ENCODE measurements at places on chromosomes 13 and 19. TPM values are rescaled to one million over a fixed set of nuclear protein-coding genes. Genes with fewer than 3 reads are reported as not detected.

The PSG6 gene
- not detected for total RNA-seq

The FCER2 gene
- total RNA-seq, result 0.96 TPM

The IGFL1 gene
- not detected for total RNA-seq

The SHANK1 gene
- not detected for total RNA-seq

The ZNF530 gene
- 12.6 TPM for total RNA-seq

The CNFN gene
- total RNA-seq, result not detected

The SIGLEC9 gene
- 0.46 TPM for total RNA-seq

The PRSS57 gene
- total RNA-seq, result not detected

The C13orf46 gene
- 1.2 TPM for total RNA-seq

The LIM2 gene
- 0.66 TPM for total RNA-seq

DNA sequence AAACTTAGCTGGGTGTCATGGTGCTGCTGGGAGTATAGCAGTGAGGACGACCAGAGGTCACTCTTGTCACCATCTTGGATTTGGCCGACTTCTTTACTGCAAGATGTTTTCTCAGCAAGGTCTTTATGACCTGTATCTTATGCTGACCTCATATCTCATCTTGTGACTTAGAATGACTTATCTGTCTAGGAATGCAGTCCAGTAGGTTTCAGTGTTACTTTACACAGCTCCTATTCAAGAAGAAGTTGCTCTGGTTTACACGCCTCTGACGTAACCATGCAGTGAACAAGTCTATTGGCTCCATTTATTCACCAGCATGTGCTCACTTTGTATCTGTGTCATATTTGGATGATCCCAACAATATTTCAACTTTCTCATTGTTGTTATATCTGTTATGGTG, 26.7 kb downstream of the ZNF850 start:
- H3K4me3 ChIP-seq, result no peak overlapping the region
- peaks cover 19% of the 10 kb centered on the region for H3K36me3 ChIP-seq
- H3K27me3 ChIP-seq, result no peaks in the 10 kb centered on the region

DNA sequence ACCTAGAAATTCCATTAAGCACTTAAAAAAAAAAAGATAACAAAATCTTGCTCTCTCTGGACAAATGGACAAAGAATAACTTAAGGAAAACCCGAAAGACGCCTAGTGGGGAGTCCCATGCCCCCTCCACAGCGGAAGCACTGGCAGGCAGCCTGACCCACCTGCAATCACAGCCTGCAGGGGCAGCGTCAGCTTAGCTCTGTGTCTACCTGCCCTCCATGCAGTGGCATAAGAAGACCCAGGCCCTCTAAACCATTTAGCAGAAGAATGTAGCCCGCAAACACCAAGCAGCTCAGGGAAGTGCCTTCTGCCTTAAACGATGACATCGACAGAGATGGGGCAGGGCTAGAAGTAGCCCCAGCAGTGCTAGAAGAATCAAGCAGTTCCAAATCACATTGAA, 36.0 kb downstream of the KCTD15 start:
- DNase-seq, result no peak
- no peak overlapping the region for H3K27ac ChIP-seq
- no peaks in the 10 kb centered on the region for H3K36me3 ChIP-seq
- no peaks in the 10 kb centered on the region for H3K27me3 ChIP-seq

- no peaks in the 10 kb centered on the region for H3K36me3 ChIP-seq
- H3K4me1 ChIP-seq, result peaks cover 31% of the 10 kb centered on the region
These were observed at the start of gene MYADM for GRCh38 chr19:53867225-53868090. Gene MYADM (plus strand): TSS chr19:53867883. CDS start chr19:53873530, 5,647 bp downstream.

GRCh38 chr13:45807520-45808099, 43.9 kb downstream of the SIAH3 start:
- DNase-seq, result no peak
- H3K27me3 ChIP-seq, result no peaks in the 10 kb centered on the region
- no peak overlapping the region for H3K27ac ChIP-seq
- no peaks in the 10 kb centered on the region for H3K36me3 ChIP-seq

GRCh38 chr13:61670384-61671161, 254.9 kb upstream of the PCDH20 start:
- H3K4me1 ChIP-seq, result no peaks in the 10 kb centered on the region
- no peak overlapping the region for H3K27ac ChIP-seq
- H3K4me3 ChIP-seq, result no peak overlapping the region
- H3K27me3 ChIP-seq, result no peaks in the 10 kb centered on the region
- H3K36me3 ChIP-seq, result no peaks in the 10 kb centered on the region
- DNase-seq, result no peak

DNA sequence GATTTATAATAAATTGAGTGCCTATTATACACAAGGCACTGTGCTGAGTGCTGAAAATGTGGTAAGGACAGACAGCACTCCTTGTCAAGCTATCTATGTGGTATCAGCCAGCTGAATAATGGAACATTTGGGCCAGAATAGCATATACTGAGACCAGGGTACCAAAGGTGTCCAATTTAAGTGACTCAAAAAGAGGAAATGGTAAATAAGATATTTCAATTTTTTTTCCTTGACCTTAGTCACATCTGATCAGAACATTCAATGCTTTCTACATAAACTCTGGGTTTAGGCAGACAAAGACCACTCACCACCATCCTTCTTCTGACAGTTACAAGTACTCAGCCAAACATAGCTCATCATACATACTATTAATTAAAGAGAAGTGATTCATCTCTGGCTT, 43.2 kb downstream of the RCBTB2 start:
- no peak for DNase-seq
- no peaks in the 10 kb centered on the region for H3K27me3 ChIP-seq
- H3K4me3 ChIP-seq, result peak overlapping the region; percentile 84

GRCh38 chr19:10010247-10010691, at the start of gene COL5A3:
Gene COL5A3 (minus strand): TSS chr19:10010504. CDS start chr19:10010385, 119 bp downstream.
- DNase-seq, result no peak
- H3K4me1 ChIP-seq, result peaks cover 5% of the 10 kb centered on the region
- H3K27ac ChIP-seq, result no peak within 1 kb of the TSS
- no peak within 1 kb of the TSS for H3K4me3 ChIP-seq
- peaks cover 19% of the 10 kb centered on the region for H3K27me3 ChIP-seq

DNA sequence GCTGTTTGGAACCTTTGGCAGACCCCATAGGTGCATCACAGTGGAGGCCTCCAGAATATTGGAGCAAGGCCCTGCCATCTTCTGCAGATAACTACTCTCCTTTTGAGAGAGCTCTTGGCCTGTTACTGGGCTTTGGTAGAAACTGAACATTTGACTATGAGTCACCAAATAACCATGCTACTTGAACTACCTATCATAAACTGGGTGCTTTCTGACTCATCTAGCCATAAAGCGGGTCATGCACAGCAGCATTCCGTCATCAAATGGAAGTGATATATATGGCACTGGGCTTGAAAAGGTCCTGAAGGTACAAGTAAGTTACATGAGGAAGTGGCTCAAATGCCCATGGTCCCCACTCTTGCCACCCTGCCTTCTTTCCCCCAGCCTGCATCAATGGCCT, 782.5 kb upstream of the SLITRK6 start:
- DNase-seq, result no peak
- no peaks in the 10 kb centered on the region for H3K27me3 ChIP-seq
- H3K27ac ChIP-seq, result no peak overlapping the region
- no peaks in the 10 kb centered on the region for H3K4me1 ChIP-seq
- no peaks in the 10 kb centered on the region for H3K36me3 ChIP-seq
- H3K4me3 ChIP-seq, result no peak overlapping the region

GRCh38 chr13:20105161-20105689, 55.6 kb downstream of the GJA3 start:
- H3K4me1 ChIP-seq, result no peaks in the 10 kb centered on the region
- H3K27ac ChIP-seq, result no peak overlapping the region
- no peak overlapping the region for H3K4me3 ChIP-seq
- H3K27me3 ChIP-seq, result peaks cover 18% of the 10 kb centered on the region
- H3K36me3 ChIP-seq, result no peaks in the 10 kb centered on the region
- no peak for DNase-seq

DNA sequence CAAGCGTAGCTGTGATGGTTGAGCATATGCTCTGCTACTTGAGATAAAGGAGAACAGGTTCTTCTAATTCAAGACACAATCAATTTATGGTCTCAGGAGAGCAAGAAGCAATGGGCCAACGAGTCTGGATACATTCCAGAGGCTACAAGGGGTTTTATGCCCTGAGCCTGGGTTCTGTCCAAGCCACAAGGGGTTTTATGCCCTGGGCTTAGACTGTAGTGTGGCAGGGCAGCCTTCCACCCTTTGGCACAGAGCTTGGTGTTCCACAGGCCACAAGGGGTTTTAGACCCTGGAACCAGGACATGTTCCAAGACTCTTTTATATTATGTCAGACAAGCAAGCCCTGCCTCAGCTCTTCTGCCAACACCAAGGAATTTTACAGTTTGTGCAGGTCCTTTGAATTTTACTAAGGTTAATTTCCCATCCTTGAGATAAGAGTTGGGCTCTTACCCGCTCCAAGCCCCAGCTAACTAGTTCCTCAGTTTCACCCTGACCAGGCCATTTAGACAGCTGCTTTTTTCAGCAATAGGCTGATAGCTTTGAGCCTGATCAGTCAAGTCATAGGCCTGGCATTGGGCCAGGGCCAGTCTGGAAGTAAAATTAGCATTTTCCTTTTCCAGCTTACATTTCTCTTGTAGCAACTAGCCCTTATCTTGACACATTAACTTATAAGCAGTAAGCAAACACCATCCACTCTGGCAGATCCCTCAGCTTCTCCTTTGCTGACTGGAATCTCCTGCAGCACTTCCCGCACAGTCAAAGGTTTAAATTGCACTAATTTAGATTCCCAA, 95.0 kb downstream of the ZNF737 start:
- no peaks in the 10 kb centered on the region for H3K27me3 ChIP-seq
- no peak overlapping the region for H3K27ac ChIP-seq
- H3K4me3 ChIP-seq, result no peak overlapping the region
- no peak for DNase-seq
- no peaks in the 10 kb centered on the region for H3K36me3 ChIP-seq

- no peak overlapping the region for H3K27ac ChIP-seq
- H3K36me3 ChIP-seq, result no peaks in the 10 kb centered on the region
- no peaks in the 10 kb centered on the region for H3K4me1 ChIP-seq
- H3K4me3 ChIP-seq, result no peak overlapping the region
These were observed 42.2 kb downstream of the IFT88 start for GRCh38 chr13:20609145-20609544.

DNA sequence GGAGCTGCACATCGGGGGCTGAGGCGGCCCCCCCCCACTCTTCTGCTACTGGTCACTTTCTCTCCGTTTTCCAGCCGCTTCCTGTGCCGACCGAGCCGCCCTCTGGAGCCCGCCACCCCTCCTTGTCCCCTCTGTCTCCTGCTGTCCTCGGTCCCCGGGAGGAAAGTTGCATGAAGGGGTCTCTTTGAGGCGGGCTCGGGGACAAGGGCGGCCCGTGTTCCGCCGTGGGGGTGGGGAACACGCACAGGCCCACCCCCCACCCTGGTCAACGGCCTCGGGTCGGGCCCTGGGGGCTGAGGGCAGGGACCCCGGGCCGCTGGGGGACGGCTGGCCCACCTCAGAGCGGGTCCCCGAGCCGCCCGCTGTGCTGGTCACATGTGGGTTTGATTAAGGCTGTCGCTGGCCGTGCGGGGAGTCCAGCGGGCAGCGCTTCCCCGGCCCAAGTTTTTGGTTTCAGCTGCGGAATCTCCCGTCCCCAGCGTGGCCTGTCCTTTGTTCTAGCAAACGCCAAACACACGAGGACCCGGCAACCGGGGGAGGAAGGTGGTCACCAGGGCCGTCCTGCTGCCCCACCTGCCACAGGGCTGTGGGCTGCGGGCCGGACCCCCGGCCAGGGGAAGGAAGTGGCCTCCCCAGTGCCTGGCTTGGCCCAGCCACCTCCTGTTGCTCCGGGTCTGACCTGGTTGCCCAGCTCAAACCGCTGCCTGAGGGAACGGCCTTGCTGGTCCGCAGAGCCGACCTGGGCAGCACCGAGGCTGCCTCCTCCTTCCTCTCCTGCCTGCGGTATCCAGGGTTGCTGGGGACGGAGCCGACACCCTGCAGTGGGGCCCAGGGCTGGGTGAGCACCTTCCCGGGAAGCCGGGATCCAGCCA, 1.9 kb downstream of the EFNA2 start:
- H3K36me3 ChIP-seq, result no peaks in the 10 kb centered on the region
- no peak for DNase-seq
- no peak overlapping the region for H3K27ac ChIP-seq
- H3K4me1 ChIP-seq, result peaks cover 4% of the 10 kb centered on the region
- H3K27me3 ChIP-seq, result peaks cover 27% of the 10 kb centered on the region
- H3K4me3 ChIP-seq, result no peak overlapping the region

GRCh38 chr19:58033741-58034476, at the start of gene ZSCAN1:
Gene ZSCAN1 (plus strand): TSS chr19:58034025. CDS start chr19:58037837, 3,812 bp downstream.
- H3K27ac ChIP-seq, result no peak within 1 kb of the TSS
- H3K36me3 ChIP-seq, result no peaks in the 10 kb centered on the region
- no peak within 1 kb of the TSS for H3K4me3 ChIP-seq
- no peaks in the 10 kb centered on the region for H3K27me3 ChIP-seq
- no peaks in the 10 kb centered on the region for H3K4me1 ChIP-seq

- H3K4me1 ChIP-seq, result peaks cover 22% of the 10 kb centered on the region
- no peak for DNase-seq
- H3K4me3 ChIP-seq, result no peak overlapping the region
These were observed 30.6 kb upstream of the LRP3 start for GRCh38 chr19:33163481-33163880.

DNA sequence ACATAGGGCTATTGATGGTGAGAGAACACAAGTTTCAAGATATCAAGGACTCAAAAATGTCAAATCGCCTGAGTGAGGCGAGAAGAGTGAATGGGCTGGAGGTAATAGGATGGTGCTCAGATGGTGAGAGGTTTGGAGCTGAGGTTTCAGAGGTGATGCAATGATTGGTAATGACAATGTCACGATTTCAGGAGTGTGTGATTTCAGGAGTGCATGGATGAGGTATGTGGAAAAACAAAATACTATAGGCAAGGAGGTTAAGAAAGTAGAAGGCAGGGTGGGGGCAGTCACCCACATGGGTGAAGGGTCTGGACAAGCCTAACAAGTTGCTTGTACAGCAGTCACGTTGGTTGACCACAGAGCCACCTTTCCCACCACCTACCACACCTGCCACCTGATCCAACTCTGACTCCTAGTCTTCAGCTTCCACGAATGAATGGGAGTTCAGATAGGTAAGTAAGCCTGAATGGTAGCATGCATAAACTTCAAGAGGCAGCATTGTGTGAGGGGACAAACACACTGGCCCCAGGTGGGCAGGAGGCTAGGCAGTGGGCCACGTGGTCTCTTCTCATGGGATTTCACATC, 71.5 kb downstream of the RUBCNL start:
- no peak for DNase-seq
- no peaks in the 10 kb centered on the region for H3K36me3 ChIP-seq
- H3K4me1 ChIP-seq, result peaks cover 8% of the 10 kb centered on the region
- no peaks in the 10 kb centered on the region for H3K27me3 ChIP-seq
- no peak overlapping the region for H3K4me3 ChIP-seq

GRCh38 chr19:13984875-13985741, 21.0 kb downstream of the RFX1 start:
- no peaks in the 10 kb centered on the region for H3K27me3 ChIP-seq
- H3K36me3 ChIP-seq, result no peaks in the 10 kb centered on the region
- peak overlapping the region; percentile 59 for H3K4me3 ChIP-seq
- peak overlapping the region; percentile 93 for H3K27ac ChIP-seq
- DNase-seq, result no peak

- no peaks in the 10 kb centered on the region for H3K27me3 ChIP-seq
- peaks cover 36% of the 10 kb centered on the region for H3K36me3 ChIP-seq
- H3K4me1 ChIP-seq, result peaks cover 25% of the 10 kb centered on the region
- peak overlapping the region; percentile 93 for H3K4me3 ChIP-seq
- no peak for DNase-seq
These were observed 968 bp downstream of the RAVER1 start for GRCh38 chr19:10332158-10332964.

Measured in CD8-positive, alpha-beta memory T cell (primary cell).